Smooth muscle cell of bladder (primary cell): ENCODE measurements at places on chromosomes 3 and 15. TPM values are rescaled to one million over a fixed set of nuclear protein-coding genes. Genes with fewer than 3 reads are reported as not detected.

The GOLGA8M gene
- total RNA-seq = 0.28 and 0.92 TPM in 2 replicates

The GHSR gene
- not detected in 2 replicates for total RNA-seq

The CHL1 gene
- 2.6 and 4.0 TPM in 2 replicates for total RNA-seq

The PLSCR4 gene
- total RNA-seq = 21.0 and 23.9 TPM in 2 replicates

The SAMMSON gene
- total RNA-seq = not detected in 2 replicates

The GOLGA8S gene
- total RNA-seq = under 0.01 TPM in 2 replicates

The SPRED1 gene
- 30.7 and 39.0 TPM in 2 replicates for total RNA-seq

The TAGLN3 gene
- 0.71 and 0.74 TPM in 2 replicates for total RNA-seq

The NMB gene
- 1.8 and 2.4 TPM in 2 replicates for total RNA-seq

The FANCD2OS gene
- total RNA-seq = not detected in 2 replicates

The OR4M2 gene
- total RNA-seq = not detected in 2 replicates

The C3orf80 gene
- total RNA-seq = 3.0 and 8.0 TPM in 2 replicates

The CNTN4 gene
- 2.9 and 7.3 TPM in 2 replicates for total RNA-seq

The FYTTD1 gene
- total RNA-seq = 32.0 and 35.9 TPM in 2 replicates

The GABRG3 gene
- not detected in 2 replicates for total RNA-seq

The ERC2 gene
- total RNA-seq = not detected in 2 replicates

The DNAH1 gene
- total RNA-seq = 1.7 and 2.6 TPM in 2 replicates

The STRA6 gene
- total RNA-seq = 4.8 and 8.5 TPM in 2 replicates

The PLCH1 gene
- total RNA-seq = under 0.01 TPM in 2 replicates

The GOLGA6L7 gene
- not detected in 2 replicates for total RNA-seq

The NPAP1 gene
- total RNA-seq = not detected in 2 replicates
